ENCODE measurements at places on chromosomes 16 and 17.

DNA sequence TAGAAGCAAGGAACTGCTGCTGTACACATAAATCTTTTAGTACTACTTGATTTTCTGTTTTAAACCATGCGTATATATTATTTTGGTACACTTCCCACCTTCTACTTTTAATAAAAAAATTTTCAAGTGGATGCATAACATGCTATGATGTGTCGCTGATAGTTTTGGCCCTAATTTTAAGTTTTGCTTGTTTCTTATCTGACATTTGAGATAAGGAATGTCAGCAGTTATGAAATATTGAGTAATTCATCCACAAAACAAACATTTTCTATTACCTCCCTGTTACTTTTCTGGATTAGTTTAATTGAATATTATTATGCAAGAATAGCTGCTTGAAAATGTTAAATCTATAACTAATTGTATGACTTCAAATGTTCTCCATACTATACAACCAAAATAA lies 35.8 kb downstream of the N4BP1 start:
- no peak for DNase-seq

GRCh38 chr16:7055443-7055842 lies 277.2 kb upstream of the RBFOX1 start:
- DNase-seq, result no peak

DNA sequence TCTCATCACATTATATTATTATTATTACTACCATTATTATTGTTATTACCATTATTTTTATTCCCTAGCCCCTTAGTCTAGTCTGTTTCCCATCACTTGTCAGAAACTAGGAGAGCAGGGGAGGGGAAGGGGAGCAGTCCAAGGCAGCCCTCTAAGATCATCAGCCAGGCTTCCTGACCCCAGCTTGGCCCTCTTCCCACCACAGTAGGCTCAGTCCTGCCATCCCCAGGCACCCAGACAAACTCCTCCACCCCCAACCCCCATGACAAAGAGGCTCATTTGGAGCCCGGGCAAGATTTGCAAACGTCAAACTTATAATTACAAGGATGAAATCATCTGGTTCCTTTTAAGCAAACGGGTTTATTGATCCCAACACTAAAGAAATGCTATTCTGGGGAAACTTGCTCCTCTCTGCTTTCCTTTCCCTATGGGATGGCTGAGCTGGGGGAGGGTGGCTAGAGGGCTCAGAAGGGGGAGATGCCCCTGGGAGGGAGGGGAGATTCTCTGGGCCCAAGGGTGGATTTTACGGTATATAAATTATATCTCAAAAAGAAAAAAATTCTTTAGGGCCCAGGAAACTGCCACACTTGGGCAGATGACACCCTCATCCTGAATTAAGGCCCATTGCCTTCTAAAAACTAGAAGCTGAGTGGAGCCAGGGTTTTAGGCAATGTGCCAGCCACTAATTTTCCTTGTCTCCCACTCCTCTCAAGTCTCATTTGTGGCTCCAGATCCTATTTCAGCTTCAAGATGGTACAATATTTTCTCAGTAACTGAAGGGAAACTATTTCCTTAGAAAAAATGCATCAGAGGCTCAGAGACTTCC lies 4.4 kb upstream of the CBFB start:
- DNase-seq, result no peak

DNA sequence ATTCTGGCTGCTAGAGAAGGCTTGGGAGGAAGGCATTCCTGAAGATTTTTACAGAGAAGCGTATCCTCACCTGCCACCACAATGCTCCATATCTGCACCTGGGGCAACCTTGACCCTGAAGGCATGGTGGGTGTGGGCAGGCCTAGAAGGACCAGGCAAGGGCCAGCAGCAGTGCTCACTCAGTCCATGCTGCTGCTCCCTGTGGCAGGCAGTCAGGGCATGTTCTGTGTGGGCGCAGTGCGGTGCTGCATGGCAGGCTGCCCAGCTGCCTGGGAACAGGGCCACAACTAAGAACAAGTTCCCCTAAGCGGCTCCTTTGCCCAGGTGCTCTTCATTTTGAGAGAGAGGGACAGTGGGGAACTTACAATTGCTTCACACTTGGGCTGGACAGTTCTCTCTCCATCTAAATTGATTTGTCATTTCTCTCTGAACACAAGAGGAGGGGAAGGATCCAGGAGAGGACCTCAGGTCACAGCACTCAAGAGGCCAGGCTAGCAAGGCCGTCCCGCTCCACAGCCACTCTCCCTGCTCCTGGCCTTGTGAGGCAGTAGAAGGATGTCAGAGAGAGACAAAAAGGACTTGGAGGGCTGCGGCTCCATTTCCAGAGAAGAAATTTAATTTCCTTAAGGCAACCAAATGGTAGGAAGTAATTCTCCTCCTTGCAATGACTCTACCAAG lies 158.8 kb downstream of the AATF start:
- DNase-seq, result peak; percentile 87

DNA sequence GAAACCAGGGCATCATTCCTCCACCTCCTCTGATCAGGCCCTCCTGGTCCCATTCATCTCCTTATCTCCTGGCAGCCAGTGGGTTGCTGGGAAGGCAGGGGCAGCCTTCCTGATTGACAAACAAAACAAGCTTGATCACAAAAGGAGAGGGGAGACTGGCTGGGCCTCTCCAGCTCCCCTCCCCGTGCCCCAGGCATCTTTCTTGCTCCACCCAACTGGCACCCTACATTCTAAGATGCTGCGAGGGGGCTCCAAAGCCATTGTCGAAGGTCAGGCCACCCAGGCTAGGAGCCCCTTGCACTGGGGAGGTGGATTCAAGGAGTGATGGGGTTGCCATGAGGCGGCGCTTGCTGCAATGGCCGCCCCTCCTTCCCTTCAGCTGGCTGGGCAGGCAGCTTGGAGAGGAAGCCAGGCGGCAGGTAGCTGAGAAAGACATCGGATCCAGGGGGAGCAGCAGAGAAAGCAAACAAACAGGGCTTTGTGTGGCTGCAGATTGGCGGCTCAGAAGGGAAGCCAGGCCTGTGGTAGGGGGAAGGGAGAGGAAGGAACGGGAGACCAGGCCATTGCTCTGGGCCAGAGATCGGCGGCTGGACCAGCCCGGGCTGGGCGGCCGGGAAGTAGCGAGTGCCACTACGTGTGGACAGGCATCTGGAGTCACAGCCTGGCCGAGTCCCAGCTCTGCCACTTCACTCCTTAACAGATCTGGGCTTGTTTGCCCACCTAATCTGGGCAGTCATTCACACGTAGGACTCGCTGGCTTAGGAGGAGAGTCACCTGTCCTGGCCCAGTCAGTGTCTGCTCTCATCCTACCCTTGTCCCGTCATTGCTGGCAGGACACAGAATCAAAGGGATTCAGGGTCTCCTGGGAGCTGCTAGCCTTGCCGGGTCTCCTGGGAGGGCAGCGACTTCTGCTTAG lies 12.3 kb downstream of the RAI1 start:
- no peak for DNase-seq

DNA sequence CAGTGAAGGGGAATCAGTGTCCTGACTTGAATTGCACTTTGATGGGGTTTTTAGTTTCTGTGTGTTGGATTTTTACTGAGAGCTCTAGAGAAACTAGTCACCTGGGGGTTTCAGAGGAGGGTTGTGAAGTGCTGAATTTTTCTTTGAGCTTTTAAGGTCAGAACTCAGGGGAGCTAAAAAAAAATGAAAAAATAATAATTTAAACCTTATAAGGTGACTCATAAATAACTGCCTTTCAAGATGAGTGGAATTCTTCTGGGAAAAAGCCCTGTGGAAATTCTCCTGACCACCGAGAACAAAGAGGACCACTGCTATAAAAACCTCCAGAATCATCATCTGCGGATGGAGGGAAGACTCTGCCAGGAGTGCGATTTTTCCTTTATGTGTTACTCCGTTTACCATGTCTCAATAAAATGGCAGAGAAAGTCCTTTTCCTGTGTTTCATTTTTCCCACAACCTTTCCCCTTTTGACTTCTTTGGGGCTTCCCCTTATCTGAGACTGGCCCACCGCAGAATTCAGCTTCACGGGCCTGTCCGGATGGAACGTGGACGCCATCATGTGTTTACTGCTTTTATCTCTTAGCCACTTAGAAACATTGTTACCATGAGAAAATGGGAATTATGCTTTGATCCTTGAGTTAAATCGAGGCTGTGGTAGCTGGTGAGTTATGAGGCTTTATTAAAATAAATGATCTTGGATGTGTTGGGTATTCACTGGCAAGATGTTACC lies 39.7 kb downstream of the RPTOR start:
- no peak for DNase-seq

DNA sequence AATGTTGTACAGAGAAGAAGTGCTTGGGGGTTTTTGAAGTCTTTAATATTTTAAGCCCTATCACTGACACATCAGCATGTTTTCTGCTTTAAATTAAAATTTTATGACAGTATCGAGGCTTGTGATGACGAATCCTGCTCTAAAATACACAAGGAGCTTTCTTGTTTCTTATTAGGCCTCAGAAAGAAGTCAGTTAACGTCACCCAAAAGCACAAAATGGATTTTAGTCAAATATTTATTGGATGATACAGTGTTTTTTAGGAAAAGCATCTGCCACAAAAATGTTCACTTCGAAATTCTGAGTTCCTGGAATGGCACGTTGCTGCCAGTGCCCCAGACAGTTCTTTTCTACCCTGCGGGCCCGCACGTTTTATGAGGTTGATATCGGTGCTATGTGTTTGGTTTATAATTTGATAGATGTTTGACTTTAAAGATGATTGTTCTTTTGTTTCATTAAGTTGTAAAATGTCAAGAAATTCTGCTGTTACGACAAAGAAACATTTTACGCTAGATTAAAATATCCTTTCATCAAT lies 57.8 kb downstream of the HLF start:
- DNase-seq, result no peak
